ENCODE measurements at places on chromosomes 4 and X.

GRCh38 chrX:68574240-68574639 lies 73.2 kb upstream of the STARD8 start:
- no peak for DNase-seq

DNA sequence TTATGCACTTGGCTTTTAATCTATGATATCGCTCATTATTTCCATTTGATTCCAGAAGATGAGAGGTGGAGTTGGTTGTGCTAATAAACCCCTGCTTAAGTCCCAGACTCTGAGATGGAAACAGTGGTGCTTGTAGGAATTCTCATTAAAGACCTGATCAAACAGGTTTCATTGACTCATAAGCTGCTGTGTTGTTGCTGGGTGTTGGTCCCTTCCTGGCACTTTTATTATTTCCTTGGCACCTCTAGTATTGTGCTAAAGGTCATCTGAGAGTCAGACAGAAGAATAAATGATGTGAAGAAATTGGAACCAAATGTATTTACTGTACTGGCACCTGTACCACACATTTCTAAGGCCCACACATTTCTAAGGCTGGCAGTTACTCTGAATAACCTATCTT lies 544.7 kb upstream of the NR3C2 start:
- DNase-seq: no peak

GRCh38 chr4:113730467-113731216 lies 30.9 kb downstream of the CAMK2D start:
- DNase-seq: no peak

- no peak for DNase-seq
Observed at GRCh38 chr4:114782415-114783214, 184.0 kb downstream of the UGT8 start.

- DNase-seq: no peak
Observed at GRCh38 chr4:90888571-90888970, 761.4 kb downstream of the CCSER1 start.

GRCh38 chr4:38566806-38567398 lies 97.1 kb upstream of the KLF3 start:
- DNase-seq: no peak

DNA sequence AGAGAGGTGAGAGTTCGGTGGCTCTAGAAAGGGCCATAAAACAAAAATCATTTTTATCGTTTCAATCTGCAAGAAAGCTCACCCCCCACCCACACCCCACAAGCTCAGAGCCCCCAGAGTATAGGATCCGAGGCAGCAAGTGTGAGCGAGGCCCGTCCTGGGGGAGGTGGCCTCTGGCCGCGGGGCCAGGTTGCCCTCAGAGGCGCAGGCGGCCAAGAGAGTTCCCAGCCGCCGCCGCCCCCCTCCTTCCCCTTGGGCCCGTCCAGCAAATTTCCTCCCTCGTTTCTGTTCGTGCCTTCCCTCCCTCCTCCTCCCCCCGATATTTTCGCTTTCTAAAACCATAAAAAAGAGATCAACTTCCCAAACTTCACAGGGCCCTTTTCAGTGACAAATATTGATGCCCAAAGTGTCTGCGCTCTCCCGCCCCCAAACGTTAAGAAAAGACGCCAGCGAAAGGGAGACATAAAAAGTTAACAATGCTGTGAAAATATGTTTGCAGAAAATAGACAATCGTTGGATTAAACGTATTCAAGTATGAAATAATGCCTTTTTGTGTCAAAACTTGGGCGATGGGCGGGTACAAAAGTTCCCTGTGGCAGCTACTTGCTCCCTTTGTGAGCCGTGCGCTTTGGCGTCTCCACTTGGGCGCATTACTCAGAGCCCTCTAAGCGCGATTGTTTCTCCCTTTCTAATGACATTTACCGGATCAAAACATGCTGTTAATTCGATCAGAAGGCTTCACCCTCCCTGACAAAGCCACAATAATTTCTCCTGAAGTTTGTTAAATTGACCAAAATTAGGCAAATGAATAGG lies 1.1 kb upstream of the HELT start:
- no peak for DNase-seq

GRCh38 chr4:55127521-55127920 lies 2.1 kb upstream of the KDR start:
- DNase-seq: no peak

DNA sequence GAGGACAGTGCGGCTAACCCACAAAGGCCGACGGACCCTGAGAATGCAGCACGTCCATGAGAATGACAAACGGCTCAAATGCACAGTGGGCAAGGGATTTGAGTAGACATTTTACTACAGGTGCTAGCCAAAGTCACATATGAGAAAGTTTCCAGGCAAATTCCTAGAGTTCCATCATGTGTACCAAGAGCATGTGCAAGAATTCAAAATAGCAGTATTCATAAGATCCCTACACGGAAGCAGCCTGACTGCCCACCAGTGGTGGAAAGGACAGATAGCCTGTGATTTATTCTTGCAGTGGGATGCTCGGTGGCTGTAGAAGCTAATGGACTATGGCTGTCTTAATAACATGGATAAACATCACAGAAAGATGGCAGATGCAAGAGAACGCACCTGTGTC lies 68.0 kb downstream of the RGS12 start:
- no peak for DNase-seq

DNA sequence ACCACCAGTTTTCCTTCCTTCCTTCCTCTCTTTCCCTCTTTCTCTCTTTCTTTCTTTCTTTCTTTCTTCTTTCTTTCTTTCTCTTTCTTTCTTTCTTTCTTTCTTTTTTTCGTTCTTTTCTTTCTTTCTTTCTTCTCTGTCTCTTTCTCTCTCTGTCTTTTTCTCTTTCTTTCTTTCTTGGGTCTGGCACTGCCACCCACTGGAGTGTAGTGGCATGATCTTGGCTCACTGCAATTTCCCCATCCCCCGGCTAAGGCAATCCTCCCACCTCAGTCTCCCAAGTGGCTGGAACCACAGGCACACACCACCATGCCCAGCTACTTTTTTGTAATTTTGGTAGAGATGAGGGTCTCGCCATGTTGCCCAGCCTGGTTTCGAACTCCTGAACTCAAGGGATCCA lies 51.6 kb upstream of the NHS start:
- no peak for DNase-seq

- DNase-seq: no peak
Observed at GRCh38 chr4:173264684-173265185, 69.4 kb downstream of the HMGB2 start.

DNA sequence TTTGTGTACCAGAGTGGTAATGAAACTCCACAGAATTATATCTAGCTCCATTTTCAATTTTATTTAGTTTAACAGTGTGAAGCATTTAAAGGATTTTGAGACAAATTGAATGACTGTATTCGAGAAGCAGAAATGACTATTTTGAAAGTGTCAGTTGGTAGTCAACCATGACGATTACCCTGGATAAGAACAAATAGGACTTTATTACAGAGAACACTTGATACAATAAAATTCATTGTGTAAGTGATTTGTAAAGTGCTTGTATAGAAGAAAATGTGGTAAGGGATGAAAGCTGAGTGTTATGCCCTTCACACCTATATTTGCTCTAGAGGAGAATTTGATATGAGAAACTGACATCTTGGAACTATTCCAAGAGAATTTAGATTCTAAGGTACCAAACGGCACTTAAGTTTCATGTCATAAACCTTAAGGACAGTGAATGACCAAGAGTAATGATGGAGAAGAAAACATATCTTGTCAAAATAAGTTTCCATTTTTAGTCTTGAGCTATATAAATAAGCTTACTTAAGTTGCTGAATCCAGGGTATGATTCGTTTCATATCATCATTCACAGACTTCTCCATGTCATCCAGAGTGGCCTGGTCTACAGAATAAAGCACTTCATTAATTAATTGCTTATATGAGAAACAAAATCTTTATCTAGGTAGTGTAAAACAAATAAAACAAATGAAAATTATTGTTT lies 34.6 kb downstream of the MED14 start:
- no peak for DNase-seq

DNA sequence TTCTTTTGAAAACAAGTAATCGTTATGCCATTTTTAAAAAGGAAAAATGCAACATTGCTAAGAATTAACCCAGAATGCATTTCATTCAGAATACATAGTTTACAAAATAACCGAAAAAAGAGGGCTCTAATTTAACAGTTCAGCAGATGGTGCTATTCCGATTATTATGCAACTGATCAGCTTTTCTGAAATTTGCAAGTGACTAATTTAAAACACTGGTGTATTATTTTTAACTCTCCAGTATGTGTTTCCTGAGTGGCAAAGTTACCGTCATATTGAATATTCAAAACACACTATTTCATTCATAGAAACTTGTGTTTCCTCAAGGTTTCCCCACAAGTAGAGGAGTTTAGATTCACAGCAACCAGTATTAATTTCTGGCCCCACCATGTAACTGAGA lies 21.1 kb downstream of the ZBTB49 start:
- DNase-seq: peak; percentile 26

DNA sequence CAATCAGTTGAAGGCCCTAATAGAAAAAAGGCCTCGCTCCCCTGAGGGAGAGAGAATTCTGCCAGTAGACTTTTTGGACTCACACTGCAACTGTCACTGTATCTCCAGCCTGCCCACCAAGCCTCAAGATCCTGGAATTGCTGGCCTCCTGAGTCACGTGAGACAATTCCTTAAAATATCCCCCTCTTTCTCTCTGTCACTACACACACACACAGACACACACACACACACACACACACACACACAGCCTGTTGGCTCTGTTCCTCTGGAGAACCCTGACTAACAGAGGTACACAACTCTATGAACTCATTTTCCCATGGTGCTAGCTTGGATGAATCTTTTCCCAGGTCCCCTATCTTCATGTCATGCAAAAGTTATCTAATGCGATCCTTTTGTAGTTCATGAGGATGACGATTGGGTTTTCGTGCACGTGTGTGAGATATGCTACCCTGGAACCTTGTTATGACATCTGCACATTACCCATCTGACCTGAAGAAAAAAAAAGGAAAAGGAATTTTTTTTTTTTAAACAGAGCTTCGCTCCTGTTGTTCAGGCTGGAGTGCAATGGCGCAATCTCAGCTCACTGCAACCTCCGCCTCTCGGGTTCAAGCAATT lies 13.7 kb downstream of the CLRN2 start:
- DNase-seq: no peak

DNA sequence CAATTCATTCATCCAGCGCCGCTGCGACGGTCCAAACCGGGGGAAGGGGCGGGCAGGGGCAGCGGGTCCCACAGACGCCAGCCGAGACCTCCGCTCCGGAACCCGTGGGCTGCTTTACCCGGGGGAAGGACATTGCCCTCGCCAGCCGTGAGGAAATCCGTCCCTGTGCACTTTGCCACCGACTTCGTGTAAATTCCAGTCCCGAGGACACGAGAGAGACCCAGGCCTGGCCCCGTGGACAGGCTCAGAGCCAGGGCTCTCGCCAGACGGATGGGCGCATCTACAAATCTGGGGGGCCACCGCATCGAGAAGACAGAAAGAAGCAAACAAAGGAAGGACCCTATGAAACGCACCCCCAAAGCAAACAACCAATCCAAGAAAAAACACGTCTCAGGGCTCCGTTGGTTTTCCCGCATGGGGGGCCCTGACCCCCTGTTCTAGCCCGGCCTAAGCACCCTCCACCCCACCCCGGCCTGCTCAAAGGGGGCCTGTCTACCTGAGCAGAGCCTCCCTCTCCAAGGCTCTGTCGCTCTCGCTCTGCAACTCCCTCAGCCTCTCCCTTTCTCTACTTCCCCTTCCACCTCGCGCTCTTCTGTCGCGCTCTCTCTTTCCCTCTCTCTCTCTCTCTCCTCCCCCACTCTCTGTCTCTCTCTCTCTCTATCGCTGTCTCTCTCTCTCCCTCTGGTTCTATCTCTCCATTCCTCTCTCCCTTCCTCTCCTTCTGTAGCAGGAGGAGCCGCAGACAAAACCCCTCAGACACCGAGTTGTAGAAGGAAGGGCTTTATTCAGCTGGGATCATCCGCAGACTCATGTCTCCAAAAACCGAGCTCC lies 11.3 kb downstream of the FRG2 start:
- DNase-seq: no peak

- no peak for DNase-seq
Observed at GRCh38 chrX:55638933-55639332, 15.7 kb downstream of the FOXR2 start.

- no peak for DNase-seq
Observed at GRCh38 chrX:110588164-110588563, 207.5 kb downstream of the CHRDL1 start.

DNA sequence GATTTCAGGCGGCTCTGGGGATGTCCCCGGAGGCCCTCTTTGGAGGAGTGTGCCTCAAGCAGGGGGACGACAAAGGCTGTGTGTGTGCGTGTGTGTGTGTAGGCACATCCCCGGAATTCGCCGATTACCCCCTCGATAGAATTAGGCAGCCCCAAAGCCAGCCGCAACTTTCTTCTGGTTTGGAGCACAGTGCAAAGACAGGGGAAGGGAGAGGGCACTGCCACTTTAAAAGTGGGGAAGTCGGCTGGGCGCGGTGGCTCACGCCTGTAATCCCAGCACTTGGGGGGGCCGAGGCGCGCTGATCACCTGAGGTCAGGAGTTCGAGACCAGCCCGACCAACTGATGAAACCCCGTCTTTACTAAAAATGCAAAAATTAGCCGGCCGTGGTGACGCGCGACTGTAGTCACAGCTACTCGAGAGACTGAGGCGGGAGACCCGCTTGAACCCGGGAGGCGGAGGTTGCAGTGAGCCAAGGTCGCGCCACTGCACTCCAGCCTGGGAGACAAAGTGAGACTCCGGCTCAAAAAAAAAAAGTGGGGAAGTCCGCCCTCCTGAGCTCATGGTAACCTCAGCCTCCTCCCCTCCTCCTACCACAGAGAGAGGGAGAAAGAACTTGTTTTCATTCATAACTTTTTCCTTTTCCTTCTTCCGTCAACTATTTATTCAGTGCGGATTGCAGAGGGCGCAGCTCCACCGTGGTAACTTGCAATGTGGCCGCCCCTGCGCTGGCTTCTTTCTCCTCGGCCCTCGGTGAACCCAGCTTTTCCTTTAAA lies 2.4 kb downstream of the SPRY1 start:
- DNase-seq: no peak

DNA sequence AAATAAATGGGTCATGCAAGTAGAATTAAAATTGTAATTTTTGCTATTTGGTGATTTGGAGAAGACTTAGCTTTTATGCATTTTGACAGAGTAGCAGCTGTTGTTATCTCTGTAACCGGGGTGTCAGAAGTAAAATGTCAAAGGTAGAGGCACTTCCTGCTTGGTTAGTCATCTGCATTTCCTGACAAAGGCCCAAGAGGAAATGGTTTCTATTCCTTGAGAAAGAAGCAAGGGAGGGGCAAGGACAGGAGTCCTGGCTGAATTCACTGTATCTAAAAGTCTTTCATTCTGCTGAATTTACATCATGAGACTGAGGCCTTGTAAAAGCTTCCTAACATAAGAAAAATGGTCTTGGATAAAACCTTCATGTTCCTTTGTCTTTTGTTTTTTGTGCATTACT lies 550.9 kb upstream of the BOD1L1 start:
- DNase-seq: peak; percentile 66

DNA sequence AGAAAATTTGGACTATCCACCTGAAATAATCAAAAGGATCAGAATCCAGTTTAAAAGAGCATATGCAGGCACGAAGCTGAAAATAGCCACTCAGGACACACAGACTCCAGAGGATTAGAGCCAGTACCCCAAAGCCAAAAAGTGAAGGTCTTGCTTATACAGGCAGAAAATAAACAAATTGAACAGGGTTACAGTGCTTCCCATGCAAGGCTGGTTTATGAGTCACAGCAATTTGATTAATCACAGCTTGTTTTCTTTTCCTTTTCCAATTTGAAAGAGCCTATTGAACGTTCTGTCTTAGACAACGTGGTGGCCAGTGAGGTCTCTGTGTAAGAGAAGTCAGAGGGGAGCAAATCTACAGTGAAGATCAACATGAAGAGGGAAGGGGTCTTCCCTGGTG lies 10.2 kb downstream of the HGFAC start:
- no peak for DNase-seq
